Activated CD8-positive, alpha-beta memory T cell treated with anti-CD3 and anti-CD28 coated beads for 1 hour (primary cell): ENCODE measurements at places on chromosomes 4 and X.

GRCh38 chr4:156113138-156113765 lies 159.6 kb upstream of the CTSO start:
- DNase-seq, result no peak

- no peak for DNase-seq
These were observed 24.5 kb upstream of the MSN start for GRCh38 chrX:65642914-65643491.

DNA sequence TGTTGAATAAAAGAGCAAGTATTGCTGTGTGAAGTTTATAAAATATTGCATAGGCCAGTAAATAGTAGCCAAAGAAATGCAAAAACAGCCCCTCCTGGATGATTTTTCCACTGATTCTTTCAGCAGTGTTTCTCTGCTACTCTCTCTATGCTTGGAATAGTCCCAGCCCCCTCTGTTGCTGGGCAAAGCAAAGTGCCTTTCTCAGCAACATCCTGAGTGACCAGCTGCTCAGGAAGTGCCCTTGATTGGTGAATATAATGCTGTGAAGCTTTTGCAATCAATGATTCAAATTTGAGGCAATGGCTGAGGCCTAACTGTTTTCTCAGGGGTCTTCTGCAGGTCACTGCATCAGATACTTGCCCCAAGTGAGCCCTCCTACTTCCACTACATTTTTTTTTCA lies 656.7 kb downstream of the ZNF674 start:
- no peak for DNase-seq

DNA sequence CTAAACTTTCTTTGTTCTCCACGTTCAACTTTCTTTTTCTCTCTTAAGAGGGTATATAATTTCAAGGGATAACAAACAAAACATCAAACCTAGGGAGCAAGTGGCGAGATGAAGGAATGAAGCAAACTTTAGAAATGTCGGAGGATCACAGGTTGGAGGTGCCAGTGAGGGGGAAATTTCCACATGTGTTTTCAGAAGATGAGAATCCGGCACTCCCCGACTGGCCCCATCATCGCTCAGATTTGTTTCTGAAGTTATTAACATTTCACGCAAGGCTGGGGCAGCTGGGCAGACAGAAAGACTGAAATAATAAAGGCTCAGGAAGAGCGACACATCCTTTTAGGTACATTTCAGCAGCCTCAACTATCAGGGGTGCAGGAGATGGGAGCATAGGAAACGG lies 134.9 kb downstream of the SMIM20 start:
- no peak for DNase-seq

DNA sequence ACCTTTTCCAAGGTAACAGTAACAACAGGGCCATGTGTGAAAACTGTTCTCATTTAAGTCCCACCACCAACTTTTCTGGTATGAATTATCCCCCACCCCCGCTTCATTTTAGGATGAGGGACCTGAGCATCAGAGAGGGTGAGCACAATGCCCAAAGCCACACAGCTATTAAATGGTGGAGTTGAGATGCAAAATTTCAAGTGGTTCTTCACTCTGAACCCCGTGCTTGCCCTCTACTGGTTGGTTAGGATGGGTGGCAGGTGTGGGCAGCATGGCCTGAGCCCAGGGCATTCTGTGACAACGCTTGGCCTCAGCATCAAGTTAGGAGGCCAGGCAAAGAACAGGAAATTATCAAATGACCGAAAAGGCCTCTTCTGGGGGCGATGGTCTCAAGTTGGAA lies 33.5 kb downstream of the MED28 start:
- DNase-seq, result no peak

DNA sequence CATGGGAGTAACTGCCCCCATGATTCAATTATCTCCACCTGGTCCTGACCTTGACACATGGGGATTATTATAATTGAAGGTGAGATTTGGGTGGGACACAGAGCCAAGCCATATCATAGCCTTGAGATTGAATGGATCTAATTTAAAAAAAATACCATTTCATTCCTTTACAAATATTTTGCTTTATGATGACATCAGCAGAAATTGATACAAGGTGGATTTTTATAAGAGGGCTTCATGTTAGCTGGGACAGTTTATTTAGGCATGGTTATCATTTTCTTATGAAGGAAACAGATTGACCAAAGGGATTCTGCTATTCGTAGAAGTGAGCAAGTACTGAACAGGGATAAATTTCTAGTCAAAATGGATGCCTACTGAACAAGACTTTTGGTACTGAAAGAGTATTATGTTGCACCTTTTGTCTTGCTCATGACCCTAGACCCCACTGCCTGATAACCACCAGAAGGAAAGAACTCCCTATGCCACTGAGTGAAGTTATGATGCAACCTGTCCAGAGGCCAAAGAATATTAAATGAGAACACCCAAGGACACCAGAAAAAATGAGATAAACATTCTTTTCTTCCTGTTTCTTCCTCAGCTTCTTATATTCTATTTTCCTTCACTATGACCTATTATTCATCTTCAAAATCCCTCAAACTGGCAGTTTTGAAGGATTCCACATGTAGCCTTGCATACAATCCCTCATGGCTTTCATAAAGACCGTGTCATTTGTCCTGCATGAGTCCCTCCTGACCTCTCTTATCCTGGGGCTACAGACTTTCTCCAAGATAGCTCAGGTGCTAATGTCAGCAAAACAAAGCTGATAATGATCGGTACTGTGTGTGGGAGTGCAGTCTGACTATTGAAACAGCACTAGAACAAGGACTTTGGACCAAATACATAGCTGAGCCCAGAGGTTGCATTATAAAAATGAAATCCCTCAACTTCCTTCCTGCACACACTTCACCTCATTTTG lies 118.3 kb downstream of the AFF2 start:
- no peak for DNase-seq

DNA sequence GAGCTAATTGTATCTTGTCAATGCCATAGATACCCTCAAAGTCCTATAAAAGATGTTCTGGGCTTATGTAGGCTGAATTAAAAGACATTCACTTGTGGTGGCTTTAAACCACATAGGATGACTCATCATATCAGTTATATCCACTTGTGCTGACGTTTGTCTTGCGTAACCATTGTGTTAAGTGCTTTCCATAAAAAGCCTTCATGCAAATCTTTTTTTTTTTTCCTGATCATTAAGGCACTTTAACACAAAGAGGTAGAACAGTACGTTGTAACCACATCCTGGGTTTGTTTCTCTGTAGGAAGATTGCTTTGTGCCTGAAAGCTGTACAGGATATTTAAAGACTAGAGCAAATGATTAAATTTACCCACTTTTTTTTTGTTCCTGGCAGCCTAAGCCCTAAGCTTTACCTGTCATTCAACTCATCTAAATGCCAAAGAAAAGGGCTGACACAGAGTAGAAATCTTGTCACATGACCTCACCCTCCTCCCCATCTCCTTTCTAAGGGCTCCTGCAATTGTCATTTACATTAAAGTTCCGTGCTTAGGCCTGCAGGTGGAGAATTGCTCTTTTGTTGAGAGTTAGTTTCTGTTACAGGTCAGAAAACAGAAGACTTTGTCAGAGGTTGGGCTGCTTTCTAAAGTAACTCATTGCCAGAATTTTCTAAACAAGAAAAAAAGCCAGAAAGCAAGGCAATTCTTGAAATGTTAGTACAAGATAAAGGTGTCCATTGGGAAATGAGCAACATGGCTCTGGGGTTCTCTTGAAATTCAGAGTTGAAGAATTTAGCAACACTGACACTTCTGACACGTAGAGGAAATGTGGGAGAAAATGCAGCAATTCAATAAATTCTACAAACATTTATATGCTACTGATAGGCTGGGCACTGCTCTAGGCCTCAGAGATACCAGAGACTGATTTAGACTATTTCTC lies 555.6 kb downstream of the PPARGC1A start:
- DNase-seq, result no peak

DNA sequence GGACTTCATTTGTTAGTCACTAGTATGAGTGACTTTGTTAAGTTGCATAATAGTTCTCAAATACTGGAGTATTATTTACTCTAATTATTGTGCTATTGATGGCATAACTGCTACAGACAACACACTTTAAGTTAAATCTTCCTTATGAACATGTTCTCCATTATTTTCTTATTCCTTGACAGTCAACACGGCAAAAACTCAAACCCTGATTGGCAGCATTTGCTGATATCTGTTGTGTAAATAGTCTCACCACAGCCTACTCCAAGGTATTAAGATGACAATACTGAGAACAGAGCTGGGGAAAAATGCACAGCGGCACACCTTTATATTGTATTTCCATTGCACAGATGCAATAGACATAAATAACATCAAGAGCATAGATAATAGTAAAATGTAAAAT lies 568.0 kb upstream of the AADAT start:
- DNase-seq, result no peak

DNA sequence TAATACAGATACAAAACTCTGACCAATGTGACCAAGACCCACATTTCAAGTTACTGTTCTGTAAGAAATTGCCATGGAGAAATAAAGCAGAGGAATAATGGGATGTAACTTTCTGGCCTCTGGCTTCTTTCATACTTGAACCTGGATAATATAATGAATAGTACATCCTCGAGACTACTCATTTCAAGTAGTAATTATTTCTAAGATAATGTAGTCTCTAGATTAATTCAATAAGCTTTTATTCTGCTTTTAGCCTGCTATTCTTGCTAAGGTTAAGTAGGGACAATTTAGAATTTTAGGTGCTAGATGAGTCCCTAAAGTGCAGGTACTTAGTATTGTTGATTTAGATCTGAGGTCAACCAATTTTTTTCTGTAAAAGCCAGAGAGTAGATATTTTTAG lies 178.7 kb upstream of the IL15 start:
- DNase-seq, result no peak

DNA sequence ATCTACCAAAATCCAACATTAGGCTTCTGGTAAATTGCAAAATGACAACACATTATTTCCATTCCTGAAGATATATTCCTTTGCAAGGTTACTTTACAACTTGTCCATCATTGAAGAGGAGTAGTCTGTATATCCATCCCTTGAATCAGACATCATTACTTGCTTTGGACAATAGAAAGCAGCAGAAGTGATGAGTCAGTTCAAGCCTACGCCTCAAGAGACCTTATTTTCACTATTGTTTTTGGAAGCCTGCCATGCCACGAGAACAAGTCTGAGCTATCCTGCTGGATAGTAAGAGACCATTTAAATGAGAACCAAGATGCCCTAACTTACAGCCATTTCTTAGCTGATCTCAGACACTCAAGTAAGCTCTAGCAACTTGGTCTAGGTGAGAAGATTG lies 246.0 kb upstream of the HHIP start:
- DNase-seq, result no peak

- no peak for DNase-seq
These were observed 35.3 kb downstream of the FAT1 start for GRCh38 chr4:186688150-186688943.

GRCh38 chr4:156527237-156527993 lies 444.2 kb downstream of the PDGFC start:
- DNase-seq, result no peak

GRCh38 chrX:136212557-136213111 lies 38.6 kb downstream of the MAP7D3 start:
- DNase-seq, result no peak

GRCh38 chr4:120754590-120754989 lies 167.9 kb downstream of the PRDM5 start:
- DNase-seq, result no peak

DNA sequence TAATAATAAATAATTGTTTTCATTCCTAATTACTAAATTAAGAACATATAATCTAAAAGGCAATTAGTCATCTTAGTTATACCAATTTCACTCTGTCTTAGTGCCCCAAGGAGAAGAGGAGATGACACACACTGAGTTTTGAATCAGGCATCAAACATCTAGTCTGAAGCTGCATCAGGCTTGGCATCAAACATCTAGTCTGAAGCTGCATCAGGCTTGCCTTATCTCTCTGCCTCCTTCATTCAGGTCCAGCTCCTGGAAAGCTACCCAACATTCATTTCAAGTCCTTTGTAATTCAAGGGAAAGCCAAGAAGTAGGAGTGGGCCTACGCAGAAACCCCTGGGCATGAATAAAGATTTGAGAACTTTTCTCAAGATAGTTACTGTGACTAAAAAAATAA lies 62.2 kb downstream of the SH3RF1 start:
- DNase-seq, result no peak

GRCh38 chr4:152348670-152349069 lies 187.2 kb downstream of the FBXW7 start:
- no peak for DNase-seq

- DNase-seq, result no peak
These were observed 7.7 kb upstream of the UGT2B10 start for GRCh38 chr4:68808060-68808459.

GRCh38 chrX:2159393-2159792 lies 341.4 kb downstream of the DHRSX start:
- DNase-seq, result no peak

DNA sequence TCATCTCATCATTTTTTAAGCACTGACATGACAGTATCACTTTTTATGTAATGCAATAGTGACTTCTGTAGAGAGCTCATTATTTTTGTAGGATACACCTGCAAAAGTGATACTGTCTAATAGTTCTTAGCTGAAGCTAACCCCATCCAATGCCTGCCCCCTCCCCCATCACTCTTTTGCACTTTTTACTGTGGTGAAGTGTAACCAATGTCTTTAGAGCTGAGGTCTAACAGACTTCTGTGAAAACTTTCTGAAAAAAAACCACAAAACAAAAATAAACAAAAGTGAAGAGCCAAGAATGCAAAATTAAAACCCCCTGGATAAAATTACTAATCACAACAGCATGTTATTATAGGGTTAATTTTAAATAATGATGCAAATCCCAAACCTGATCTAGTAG lies 301.1 kb downstream of the ANK2 start:
- DNase-seq, result no peak
